ENCODE measurements at places on chromosomes 2 and 18.
A peak's percentile ranks its signal among the peaks of the same experiment; 100 is the strongest.

DNA sequence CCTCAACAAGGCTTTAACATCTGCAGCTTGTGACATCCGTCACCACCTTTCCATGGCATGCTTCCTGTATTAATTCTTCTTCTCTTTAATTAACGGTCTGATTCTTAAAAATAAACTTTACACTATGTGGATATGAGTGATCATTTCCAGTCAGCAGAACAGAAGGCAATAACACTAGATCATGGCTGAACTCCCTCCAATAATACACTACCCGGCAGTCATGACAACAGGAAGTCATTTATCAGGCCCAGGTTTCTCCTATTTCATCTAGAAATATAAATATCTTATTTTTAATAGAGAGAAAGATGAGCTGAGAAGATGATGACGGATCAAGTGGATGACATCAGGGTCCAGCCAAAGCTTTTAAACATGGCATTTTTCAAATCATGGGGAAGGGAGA lies 792.2 kb downstream of the SLC4A3 start:
- peak; percentile 8 for DNase-seq

DNA sequence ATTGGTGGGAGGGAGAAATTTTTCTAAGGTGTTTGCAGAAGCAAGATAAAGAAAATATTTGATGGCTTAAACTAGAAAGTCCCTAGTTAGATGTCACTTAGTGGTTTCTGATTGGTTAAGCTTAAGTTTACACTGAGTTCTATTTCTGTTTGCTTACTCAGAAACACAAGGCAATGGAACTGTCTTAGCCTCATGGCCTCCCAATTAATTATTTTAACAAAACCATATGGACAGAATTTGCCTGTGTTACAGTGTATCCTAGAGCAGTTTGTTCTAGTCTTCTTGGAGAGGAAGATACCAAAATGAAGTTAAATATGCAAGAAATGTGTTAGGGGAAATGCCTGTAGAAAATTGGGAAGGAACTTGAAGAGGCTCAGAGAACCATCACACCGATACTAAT lies 4.6 kb upstream of the IMPACT start:
- DNase-seq: no peak

GRCh38 chr2:31354837-31355236 lies 59.7 kb downstream of the XDH start:
- DNase-seq: peak; percentile 10

DNA sequence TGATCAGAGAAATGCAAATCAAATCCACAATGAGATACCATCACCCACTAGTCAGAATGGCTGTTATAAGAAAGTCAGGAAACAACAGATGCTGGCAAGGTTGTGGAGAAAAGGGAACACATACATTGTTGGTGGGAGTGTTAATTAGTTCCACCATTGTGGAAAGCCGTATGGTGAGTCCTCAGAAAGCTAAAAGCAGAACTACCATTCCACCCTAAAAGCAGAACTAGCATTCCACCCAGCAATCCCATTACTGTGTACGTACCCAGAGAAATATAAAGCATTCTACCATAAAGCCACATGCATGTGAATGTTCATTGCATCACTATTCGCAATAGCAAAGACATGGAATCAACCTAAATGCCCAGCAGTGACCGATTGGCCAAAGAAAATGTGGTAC lies 60.7 kb downstream of the ANKRD62 start:
- no peak for DNase-seq

DNA sequence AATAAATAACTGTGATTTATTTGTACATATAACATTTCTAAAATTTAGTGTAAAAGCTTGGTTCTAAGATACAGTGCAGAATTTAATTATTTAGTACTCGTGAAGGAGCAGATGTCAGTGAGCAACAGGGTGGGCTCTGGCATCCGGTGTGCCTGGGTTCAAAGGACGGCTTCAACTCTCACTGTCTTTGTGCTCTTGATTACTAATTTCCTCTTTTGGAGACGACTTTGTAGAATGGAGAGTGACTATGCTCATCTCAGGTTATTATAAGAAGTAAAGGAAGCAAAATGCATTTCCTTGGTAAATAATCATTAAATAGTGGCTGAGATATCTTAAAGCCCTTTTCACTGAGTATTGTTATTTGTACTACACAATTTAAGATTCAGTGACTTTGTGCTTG lies 271.7 kb downstream of the ASXL3 start:
- DNase-seq: no peak

GRCh38 chr2:179048099-179048498 lies 1.8 kb downstream of the CCDC141 start:
- no peak for DNase-seq

- DNase-seq: no peak
These were observed 132.3 kb upstream of the DLX2 start for GRCh38 chr2:172234716-172235691.

DNA sequence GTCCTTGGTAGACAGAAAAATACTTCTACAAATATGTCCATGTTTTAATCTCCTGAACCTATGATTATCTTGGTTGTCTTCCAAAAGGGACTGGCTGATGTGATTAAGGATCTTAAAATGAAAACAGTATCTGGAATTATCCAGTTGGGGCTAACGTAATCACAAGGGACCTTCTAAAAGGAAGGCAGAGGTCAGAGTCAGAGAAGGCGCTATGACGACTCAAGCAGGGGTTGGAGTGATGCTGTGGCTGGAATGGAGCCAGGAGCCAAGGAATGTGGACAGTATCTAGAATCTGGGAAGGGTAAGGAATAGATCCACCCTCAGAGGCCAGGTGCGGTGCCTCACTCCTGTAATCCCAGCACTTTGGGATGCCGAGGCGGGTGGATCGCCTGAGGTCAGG lies 4.2 kb upstream of the USP14 start:
- peak; percentile 37 for DNase-seq

DNA sequence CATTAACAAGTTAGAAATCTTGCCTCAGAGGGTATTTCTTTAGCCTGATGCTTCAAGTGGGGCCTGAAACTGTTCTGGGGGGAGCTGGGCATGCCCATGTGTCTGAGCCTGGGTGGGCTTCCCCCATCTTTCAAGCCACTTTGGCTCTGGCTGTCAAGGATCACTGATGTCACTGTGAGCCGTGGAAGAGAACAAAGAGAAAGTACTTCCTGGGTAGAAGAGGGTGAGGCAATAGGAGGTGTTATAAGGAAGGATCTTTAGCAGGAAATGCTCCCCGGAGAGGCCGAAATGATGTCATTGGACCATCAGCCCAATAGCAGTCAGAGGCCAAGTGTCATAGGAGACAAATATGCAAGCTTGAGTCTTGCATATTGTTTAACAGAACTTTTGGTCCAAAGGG lies 228.4 kb upstream of the MEX3C start:
- no peak for DNase-seq

- DNase-seq: peak; percentile 86
These were observed 39.9 kb upstream of the DARS1 start for GRCh38 chr2:136025057-136025973.

DNA sequence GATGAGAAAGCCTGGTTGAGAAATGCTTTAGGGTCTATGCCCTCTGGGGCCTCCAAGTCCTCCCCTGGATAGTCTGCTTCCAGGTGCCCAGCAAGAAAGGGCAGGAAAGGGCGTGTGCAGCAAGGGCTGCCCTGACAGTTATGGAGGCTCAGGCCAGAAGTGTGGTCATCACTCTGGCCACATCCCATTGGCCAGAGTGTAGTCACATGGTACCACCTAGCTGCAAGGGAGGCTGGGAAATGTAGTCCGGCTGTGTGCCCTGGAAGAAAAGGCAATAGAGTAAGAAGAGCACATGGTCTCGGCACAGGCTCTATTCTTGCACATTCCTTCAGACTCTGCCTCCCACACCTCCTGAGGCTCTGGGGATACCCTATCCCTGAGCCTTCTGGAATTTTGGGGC lies 35.7 kb downstream of the ODC1 start:
- peak; percentile 46 for DNase-seq

DNA sequence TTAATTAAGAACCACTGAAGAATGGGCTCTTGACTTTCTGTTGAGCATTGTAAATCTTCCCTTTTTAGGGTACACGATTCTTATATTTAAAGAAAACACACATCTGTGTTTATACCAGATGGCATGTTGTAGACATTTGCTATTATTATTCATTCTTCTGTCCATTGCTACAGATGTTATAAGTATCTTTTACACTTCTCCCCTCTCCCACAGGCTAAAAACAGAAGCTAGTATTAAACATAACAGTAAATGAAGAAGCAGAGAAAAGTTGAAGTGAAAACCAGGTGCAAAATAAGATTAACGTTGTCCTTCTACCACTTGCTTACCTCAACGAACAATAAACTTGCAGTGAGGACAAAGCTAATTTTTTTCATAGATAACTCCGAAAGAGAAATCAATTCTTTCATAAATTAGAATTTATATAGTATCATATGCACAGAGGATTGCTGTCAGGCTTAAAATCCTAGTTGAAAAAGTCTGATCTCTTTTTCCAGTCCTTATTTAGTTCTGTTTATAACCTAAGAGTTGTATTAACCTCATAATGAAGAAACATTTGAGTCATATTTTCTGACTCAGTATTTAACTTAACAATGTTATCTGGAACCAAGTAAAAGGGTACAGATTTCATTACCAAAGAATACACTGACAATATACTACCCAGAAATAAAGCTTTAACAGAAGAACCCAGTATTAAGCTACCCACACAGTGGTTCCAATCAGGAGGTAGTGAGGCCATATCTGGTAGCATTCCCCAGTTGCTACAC lies 16.4 kb upstream of the ZNF385B start:
- peak; percentile 11 for DNase-seq

DNA sequence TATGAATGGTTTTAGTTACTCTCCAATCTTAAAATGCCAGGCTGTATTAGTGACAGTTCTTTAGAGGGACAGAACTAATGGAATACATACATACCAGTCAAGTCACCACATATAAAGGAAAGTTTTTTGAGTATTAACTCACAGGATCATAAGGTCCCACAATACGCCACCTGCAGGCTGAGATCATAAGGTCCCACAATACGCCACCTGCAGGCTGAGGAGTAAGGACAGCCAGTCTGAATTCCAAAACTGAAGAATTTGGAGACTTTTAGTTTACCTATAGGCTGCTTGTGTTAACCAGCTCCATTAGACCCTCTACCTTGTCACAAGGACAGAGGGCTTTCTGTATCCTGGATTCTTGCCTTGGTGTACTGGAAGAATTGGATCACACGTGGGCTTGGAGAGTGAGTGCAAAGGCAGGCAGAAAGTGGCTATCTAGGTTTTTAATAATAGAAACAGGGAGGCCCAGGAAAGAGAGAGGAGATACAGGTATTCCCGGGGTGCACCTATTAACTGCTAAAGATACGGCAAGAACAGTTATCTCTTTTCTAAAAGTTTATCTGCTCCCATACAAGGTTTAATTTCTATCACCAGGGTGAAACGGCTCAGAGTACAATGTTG lies 234.9 kb upstream of the CYRIA start:
- DNase-seq: peak; percentile 5

GRCh38 chr2:1238598-1239138 lies 174.6 kb upstream of the TPO start:
- no peak for DNase-seq

- DNase-seq: peak; percentile 99
These were observed 26.3 kb downstream of the DHRS9 start for GRCh38 chr2:169095621-169096105.

DNA sequence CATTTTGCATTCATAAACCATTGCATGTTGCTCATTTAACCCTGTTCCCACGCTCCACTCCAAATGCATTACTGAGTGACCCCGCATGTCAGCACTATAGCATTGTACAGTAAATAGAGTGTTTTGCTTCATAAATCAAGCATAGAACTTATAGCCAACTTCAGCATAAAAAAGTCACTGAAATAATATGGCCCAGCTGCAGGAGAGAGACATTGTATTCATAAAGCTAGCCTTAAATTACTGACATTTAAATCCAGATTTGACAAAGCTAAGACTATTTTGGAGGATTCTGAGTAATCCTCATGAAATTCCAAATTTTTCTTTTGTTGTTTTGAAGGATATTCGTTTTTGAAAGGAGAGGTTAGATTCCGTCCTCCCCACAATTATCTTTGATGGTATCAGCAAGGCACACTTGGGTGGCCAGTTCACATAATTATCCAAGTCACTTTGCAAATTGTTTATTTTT lies 320.9 kb upstream of the TCF4 start:
- DNase-seq: peak; percentile 51

DNA sequence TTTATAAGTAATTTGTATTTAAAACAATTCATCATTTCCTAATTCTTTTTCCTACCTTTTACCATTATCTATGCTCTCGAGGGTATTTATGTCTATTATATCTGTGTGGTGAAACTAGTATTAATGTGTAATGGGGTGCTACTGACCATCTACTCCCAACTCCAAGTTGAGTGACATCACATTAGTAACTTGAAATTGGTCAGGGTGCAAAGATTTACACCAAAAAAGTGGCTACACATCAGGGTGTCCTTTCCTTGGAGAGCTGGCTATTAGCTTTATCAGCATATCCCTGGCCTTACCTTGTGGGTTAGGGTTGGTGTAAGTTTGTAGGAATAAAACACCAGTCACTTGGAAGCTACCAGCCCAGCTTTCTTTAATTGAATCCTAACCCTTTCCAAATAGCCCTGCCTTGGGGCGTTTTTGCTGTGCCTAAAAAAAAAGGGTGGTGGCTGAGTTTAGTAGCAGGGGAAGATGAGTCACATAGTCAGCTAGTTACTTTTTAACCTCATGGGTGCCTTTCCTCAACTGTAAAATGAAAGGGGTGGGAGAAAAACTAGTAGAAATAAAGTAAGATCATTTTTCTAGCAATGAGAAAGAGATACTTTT lies 14.0 kb downstream of the ANXA4 start:
- DNase-seq: peak; percentile 75

DNA sequence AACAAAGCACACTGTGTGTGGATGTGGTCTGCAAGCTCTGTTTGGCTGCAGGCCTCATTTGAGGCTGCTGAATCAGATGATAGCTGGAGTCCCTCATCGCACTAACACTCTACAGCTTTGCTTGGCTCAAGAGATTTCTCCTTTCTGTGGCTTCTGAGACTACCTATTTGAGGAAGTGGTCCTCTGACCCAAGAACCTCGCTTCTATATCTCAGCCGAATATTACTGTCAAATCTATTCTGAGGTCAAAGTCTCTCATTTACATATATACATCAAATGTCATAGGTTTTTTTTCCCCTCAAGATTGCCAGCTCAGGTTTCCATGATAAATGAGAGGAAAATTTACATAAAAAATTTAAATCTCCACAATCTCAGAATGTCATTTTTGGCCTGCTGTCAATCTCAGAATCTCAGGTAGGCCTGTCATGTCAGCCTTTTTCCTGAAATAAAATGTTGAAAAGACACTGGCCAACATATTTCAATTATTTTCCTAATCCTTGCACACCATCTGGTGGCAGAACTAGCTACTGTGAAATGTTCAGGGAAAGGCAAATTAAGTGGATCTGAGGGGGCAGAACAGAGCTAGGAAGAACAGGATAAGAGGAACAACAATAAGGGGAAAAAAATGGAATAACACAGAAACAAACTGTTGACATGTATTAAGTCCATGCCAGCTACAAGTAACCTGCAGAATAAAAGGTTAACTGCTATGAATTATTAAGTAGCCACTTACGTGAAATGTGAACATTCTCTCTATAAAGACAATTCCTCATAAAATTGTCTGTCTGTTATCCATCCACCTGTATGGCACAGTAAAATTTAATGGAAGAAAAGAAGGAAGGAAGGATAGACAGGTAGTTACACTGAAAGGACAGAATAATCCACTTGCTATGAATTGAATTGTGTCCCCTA lies 39.3 kb downstream of the AP1S3 start:
- DNase-seq: peak; percentile 71

All from fibroblast of lung (primary cell).